NCI-H1417 treated with DMSO at 0.1 percent for 48 hours (cell line): ENCODE measurements at places on chromosomes 12 and 14.

- no peak for DNase-seq
These were observed 32.3 kb upstream of the FICD start for GRCh38 chr12:108482717-108483212.

GRCh38 chr12:1343422-1343821 is 251.0 kb downstream of the FBXL14 start:
- no peak for DNase-seq

DNA sequence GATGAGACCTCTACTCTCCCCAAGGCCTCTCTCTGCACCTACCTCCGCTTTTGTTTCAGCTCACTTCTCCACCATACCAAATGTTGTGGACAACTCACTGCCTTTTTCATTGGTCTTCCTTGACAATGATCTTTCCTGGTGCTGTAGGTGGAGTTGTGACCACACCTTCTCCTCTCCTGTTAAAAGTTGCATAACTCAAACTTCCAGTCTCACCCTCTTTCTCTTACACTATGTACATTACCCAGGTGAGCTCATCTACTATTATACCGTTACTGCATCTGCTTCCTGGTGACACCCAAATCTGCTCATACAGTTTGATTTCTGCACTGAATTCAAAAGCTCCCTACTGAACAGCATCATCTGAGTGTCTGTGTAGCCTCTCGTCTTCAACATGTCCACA is 542.8 kb downstream of the GALC start:
- no peak for DNase-seq

- no peak for DNase-seq
These were observed 16.4 kb upstream of the KCNA5 start for GRCh38 chr12:5027046-5027821.

DNA sequence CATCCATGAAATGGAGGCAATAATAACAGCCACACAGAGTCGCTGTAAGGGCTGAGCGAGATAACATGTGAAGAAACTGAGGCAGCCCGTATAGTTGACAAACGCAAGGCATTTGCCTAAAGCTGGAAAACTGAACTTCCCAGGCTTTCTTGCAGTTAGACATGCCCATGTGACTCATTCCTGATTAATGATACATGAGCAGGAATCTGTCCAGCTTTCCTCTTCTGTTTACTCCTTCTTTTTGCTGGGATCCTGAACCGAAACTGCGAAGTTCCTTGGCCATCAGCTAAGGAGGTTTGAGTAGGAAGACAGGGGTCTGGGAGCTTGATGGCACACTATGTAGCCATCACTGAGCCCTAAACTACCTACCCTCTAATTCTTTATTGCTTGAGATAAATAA is 52.2 kb downstream of the ST8SIA1 start:
- DNase-seq, result no peak

DNA sequence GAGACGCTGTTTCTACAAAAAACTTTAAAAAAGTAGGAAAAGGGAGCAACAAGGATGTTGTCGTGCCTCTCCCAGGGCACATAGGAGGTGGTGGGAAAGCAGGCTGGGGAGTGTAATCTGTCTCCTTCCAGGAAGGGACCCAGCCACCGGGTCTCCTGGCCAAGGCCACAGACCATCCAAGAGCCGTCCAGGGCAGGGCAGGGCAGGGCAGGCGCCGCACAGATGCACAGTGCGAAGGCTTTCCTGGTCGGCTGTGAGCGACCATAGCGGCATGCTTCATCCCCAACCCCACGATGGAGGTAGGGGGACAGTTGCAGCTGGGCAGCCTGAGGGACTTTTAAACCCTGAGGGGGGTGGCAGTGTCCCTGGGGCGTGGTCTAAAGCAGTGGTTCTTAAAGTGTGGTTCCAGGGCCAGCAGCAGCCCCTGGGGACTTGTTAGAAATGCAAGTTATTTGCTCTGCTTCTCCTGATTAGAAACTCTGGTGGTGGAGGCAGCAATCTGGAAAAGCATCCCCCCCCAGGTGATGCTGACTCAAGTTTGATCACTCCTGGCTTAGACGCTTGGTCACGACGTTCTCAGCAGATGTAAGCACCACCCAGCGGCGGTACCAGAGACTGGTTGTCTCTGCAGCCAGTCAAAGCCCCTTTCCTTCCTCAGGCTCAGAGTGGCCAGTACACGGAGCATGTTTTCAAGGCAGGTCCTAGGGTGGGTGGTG is 197.4 kb upstream of the PRMT8 start:
- DNase-seq, result no peak

- DNase-seq, result no peak
These were observed at the start of gene CCDC63 for GRCh38 chr12:110846615-110847566. Gene CCDC63, plus strand, starts transcription at chr12:110846987. Its CDS starts 5,968 bp downstream, at chr12:110852955.
